ENCODE measurements at places on chromosomes 7 and 10. TPM values are rescaled to one million over a fixed set of nuclear protein-coding genes. Genes with fewer than 3 reads are reported as not detected.

The ELN gene
- 91.7 TPM for total RNA-seq

The ANKMY2 gene
- total RNA-seq, result 25.1 TPM

The SYNPO2L gene
- 165 TPM for total RNA-seq

The TCERG1L gene
- not detected for total RNA-seq

The IL6 gene
- total RNA-seq, result 3.3 TPM

The TMEM140 gene
- 12.0 TPM for total RNA-seq

The WNT8B gene
- total RNA-seq, result not detected

The ANAPC16 gene
- total RNA-seq, result 168 TPM

The RPA3 gene
- total RNA-seq, result 24.8 TPM

The MASTL gene
- 3.1 TPM for total RNA-seq

The UBE3C gene
- total RNA-seq, result 46.1 TPM

The ANKRD22 gene
- not detected for total RNA-seq

The GRID2IP gene
- total RNA-seq, result not detected

The NXPH1 gene
- not detected for total RNA-seq

The PLEKHA8 gene
- total RNA-seq, result 4.5 TPM

The INA gene
- total RNA-seq, result not detected

The SEMA3C gene
- total RNA-seq, result 37.4 TPM

The HYAL4 gene
- total RNA-seq, result not detected

The HYCC1 gene
- total RNA-seq, result 36.6 TPM

The CTBP2 gene
- total RNA-seq, result 30.8 TPM

The SFRP4 gene
- total RNA-seq, result 4.8 TPM

The NUP205 gene
- total RNA-seq, result 26.0 TPM

The SPDYE8 gene
- not detected for total RNA-seq

The ACTR3C gene
- 3.7 TPM for total RNA-seq

The PLAC9 gene
- 97.9 TPM for total RNA-seq

The CACNB2 gene
- total RNA-seq, result 23.7 TPM

The SFTPA1 gene
- 0.26 TPM for total RNA-seq

The H2BK1 gene
- not detected for total RNA-seq

The ZNF727 gene
- total RNA-seq, result 2.5 TPM

The STAG3 gene
- total RNA-seq, result not detected

The SLC26A3 gene
- not detected for total RNA-seq

The GPR26 gene
- not detected for total RNA-seq

The HOXA11 gene
- not detected for total RNA-seq

The IL15RA gene
- 10.9 TPM for total RNA-seq

The NPY gene
- not detected for total RNA-seq

The PON3 gene
- 1.6 TPM for total RNA-seq

The MEPCE gene
- total RNA-seq, result 20.9 TPM

The WDFY4 gene
- total RNA-seq, result 3.8 TPM

The ANXA8L1 gene
- 5.1 TPM for total RNA-seq

The TPK1 gene
- total RNA-seq, result 7.3 TPM

The AGAP9 gene
- 2.6 TPM for total RNA-seq

The MSMB gene
- not detected for total RNA-seq

The HOXA9 gene
- total RNA-seq, result not detected

The TES gene
- 27.6 TPM for total RNA-seq

The NPC1L1 gene
- 0.09 TPM for total RNA-seq

The NFE2L3 gene
- total RNA-seq, result 1.3 TPM

The SLC13A4 gene
- total RNA-seq, result not detected

The HSPA12A gene
- total RNA-seq, result 16.6 TPM
